ENCODE measurements at places on chromosomes 7 and 10.

- DNase-seq, result no peak
Observed at GRCh38 chr7:50492770-50493519, 42.8 kb upstream of the FIGNL1 start.

DNA sequence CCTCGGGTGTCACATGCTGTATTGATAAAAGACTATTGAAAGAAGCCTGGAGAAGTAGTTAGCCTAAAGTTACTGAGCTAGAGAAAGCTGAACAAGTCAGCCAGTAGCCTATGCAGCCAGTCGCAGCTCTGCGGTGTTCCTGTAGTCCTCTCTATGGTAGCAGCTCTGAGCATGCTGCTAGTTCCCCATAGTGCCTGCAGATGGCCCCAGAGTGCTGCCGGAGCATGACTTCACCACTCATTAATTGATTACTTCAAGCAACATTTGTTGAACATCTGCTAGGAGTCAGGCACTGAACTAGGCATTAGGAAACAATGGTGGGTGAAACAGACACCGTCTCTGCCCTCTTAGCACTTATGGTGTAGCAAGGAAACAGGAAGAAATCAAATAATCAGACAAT is 422.7 kb downstream of the SORCS3 start:
- DNase-seq, result no peak

DNA sequence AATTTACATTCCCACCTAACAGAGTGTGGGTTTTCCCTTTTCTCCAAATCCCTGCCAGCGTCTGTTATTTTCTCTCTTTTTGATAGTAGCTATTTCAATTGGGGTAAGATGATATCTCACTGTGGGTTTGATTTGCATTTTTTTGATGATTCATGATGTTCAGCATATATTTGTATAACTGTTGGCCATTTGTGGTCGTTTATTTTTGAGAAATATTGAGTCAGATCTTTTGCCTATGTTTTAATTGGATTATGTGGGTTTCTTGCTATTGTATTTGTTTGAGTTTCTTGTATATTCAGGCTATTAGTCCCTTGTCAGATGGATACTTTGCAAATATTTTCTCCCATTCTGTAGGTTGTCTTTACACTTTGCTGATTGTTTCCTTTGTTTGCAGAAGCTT is 193.8 kb downstream of the ABCA13 start:
- no peak for DNase-seq

DNA sequence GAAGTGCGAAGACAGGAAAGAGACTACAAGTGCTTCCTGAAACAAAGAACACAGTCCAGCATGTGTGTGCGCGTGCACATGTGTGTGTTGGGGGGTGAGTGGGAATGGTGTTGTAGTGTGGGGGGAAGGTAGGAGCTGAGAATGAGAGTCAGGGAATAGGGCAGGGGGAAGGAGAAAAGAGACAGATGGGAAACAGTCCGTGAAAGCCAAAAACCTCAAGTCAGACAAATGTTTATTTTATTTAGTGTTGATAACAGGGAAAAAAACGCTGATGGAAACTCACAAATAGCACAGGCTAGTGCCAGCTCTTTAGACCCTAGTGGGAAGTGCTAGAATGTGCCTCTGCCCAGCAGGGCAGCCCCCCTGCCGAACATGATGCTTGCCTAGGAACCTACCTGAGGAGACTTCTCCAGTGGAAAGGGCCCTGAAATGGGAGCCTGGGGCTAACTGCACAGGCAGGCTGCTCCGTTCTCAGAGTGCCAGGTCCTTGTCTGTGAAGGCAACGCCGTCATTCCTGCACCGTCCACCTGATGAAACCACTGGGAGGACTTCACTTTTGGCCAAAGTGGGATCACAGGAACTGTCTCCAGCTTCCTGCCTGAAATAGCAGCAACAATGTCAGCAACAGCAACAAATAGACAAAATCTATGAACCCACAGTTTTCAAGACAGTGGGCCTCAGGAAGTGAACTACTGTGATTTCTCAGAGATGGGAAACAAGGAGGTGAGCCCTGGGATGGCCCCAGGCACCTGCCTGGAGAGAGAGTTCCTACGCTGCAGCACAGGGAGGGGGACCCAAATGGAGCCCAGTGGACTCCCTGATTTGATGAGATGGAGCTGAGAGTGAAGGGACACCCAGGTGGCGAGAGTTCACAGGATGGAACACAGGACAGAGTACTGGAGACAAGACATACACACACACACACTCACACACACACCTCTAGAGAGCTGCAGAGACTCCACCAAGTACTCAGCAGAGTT is 379.7 kb downstream of the RPS24 start:
- no peak for DNase-seq

DNA sequence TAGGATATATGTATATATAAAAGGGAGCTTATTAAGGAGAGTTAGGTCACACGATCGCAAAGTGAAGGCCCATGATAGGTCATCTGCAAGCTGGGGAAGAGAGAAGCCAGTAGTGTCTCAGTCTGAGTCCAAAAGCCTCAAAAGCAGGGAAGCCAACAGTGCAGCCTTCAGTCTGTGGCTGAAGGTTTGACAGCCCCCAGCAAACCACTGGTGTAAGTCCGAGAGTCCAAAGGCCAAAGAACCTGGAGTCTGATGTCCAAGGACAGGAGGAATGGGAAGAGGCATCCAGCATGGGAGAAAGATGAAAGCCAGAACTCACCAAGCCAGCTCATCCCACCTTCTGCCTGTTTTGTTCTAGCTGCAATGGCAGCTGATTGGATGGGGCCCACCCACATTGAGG is 88.9 kb upstream of the TBX20 start:
- DNase-seq, result no peak

GRCh38 chr10:6136215-6137201 is 47.7 kb downstream of the RBM17 start:
- peak; percentile 52 for DNase-seq

- no peak for DNase-seq
Observed at GRCh38 chr7:36369171-36369570, 20.5 kb upstream of the ANLN start.

GRCh38 chr7:72504061-72504706 is 92.0 kb upstream of the CALN1 start:
- DNase-seq, result no peak

- DNase-seq, result no peak
Observed at GRCh38 chr10:78628976-78629375, 439.8 kb upstream of the ZMIZ1 start.

DNA sequence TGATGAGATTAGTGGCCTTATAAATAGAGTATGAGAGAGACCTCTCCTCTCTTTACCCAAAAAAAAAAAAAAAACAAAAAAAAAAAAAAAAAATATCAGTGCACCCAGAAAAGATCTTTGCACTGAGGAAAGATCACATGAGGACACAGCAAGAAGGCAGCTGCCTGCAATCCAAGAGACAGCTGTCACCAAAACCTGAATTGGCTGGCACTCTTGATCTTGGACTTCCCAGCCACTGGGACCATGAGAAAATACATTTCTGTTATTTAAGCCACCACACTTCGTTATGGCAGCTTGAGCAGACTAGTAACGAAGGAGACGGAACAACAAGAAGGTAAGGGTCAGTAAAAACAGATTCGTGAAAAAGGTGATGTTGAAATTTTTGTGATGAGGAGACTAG is 47.0 kb downstream of the TMEM106B start:
- DNase-seq, result no peak

GRCh38 chr7:108134486-108134885 is 4.3 kb upstream of the LAMB4 start:
- DNase-seq, result no peak

DNA sequence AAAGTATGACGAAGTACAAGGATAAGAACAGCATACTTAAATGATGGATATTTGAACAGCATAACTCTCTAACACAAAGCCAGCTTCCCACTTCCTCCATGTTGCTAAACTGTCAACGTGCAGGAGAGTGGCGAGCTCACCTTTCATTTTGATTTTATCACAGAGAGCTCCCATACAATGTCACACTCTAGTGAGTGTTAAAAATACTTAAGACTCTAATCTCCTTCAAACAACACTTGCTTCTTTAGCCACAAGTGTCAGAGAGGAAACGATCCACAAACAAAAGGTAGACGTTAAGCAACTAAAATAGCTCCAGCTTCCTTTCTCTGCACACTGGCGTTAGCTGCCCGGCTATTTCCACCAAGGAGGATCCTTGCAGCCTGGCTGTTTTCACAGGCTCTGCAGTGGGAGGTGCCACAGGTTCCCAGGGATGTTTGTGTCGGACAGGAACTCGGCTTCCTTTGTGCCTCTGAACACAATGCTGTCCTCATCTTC is 194.6 kb downstream of the COBL start:
- no peak for DNase-seq

- DNase-seq, result no peak
Observed at GRCh38 chr10:11065567-11065966, 47.9 kb downstream of the CELF2 start.

DNA sequence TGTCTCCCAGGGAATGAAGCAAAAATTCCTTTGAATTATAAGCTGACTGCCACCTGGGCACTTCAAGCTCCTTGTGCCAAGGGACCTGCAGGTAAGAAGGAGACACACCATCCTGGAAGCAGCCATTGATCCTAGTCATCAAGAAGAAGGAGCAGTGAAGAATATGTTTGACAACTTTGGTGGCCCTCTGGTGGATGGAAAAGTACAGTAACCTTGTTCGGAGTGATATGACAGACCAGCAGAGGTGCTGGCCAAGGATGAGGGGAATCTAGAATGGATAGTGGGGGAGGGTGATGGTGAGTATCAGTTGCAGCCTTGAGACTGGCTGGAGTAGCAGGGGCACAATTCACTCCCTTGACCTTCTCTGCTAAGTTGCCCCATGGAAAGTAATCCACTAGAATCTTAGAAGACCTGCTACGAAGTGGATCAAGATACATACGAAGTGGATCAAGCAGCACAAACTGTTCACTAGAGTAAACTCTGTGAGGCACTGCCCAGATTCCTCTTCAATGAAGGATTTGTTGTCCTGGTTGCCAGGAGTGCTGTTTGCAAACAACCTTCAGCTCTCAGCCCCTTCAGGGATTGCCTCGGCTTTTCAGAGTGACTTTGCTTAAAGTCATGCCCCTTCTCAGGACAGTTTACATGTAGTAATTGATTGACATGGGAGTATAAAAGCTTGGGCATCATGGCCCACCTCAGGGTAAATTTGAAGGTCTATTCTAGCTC is 44.8 kb upstream of the ORC5 start:
- DNase-seq, result no peak

Data from CD4-positive, alpha-beta T cell treated with Interleukin-2 at 100 ng/mL for 4 hours (primary cell).